ENCODE measurements at places on chromosomes 1 and 21. TPM values are rescaled to one million over a fixed set of nuclear protein-coding genes. Genes with fewer than 3 reads are reported as not detected.

The SV2A gene
- total RNA-seq, result 0.09 TPM

The SEMA4A gene
- 0.29 TPM for total RNA-seq

The REN gene
- total RNA-seq, result not detected

The FCN3 gene
- total RNA-seq, result not detected

The TMPRSS3 gene
- 0.14 TPM for total RNA-seq

The SPRR2E gene
- not detected for total RNA-seq

The ZNF593OS gene
- not detected for total RNA-seq

The S100A7 gene
- total RNA-seq, result not detected

The MARK1 gene
- 0.18 TPM for total RNA-seq

The SRSF11 gene
- total RNA-seq, result 61.5 TPM

The UBL4B gene
- not detected for total RNA-seq

The CTSE gene
- total RNA-seq, result not detected

The AIM2 gene
- total RNA-seq, result not detected

The IFNLR1 gene
- 1.3 TPM for total RNA-seq

The KCNJ9 gene
- not detected for total RNA-seq

The PKLR gene
- not detected for total RNA-seq

The OR6N1 gene
- not detected for total RNA-seq

The YBX1 gene
- 719 TPM for total RNA-seq

The BCAN gene
- total RNA-seq, result not detected

The TMPRSS15 gene
- total RNA-seq, result not detected

The LYPLA2 gene
- 61.9 TPM for total RNA-seq

The ANKRD35 gene
- total RNA-seq, result not detected

The NPHS2 gene
- not detected for total RNA-seq

The FLAD1 gene
- 37.8 TPM for total RNA-seq

The PLA2G2D gene
- total RNA-seq, result not detected

The ADGRL4 gene
- not detected for total RNA-seq

The CGN gene
- total RNA-seq, result 1.1 TPM

Measured in A549 treated with CORT108297 at 1 μM for 4 hours (cell line).